ENCODE measurements at places on chromosomes 13 and 19.

- no peak for DNase-seq
Observed at GRCh38 chr19:48543121-48543710, 8.8 kb upstream of the SULT2B1 start.

GRCh38 chr19:16001481-16002312, 52.9 kb downstream of the OR10H4 start:
- DNase-seq = no peak

- DNase-seq = no peak
Observed at GRCh38 chr19:17902701-17903100, 30.1 kb upstream of the CCDC124 start.

DNA sequence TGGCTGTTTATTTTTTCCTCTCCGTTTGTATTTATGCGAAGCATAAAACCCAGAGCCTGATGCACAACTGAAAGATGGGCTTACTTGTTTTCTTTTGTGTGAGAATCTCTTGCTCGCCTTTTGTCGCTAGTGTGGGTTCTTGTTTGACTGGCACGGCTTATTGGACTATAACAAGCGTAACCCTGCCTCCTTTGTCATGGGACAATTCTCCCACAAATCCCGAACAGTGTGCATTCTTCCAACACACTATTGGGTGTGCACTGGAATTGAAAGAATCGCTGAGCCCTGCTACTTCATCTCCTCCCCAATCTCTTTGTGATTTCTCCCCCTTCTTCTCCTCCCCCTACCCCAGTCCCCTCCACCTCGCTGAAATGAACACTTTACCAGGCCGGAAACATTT, 110.8 kb downstream of the ZIC5 start:
- peak; percentile 66 for DNase-seq

GRCh38 chr13:36343766-36344165, 2.4 kb downstream of the SPART start:
- no peak for DNase-seq

- no peak for DNase-seq
Observed at GRCh38 chr13:30312904-30313303, 5.6 kb upstream of the KATNAL1 start.

DNA sequence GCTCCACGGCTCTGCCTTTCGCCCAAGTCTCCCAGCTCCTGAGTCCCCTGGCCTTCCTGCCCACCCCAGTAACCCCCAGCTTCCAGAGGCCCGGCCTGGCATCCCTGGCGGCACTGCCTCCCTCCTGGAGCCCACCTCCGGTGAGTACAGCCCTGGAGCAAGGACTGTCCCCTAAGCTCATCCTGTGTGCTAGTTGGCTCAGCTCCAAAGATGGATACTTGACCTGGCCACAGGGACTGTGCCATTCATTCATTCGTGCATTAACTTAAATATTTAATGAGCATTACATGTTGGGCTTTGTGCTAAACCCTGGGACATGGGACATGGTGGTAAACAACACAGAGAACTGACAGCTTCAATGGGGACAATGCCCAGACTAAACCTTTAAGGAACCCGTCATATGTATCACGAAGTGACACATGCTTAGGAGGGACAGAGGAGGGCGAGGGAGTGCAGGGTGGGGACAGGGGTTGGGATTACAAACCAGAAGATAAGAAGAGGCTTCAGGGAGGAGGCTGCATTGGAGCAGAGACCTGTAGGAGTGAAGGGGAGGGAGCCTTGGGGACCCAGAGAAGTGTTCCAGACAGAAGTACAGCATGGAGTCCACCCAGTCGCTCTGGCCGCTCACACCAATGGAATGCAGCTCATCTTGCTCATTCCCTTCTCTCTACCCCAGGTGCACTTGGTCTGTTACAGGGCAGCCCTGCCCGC, 6.9 kb upstream of the OVOL3 start:
- no peak for DNase-seq

GRCh38 chr19:7841751-7842660, 12.0 kb downstream of the EVI5L start:
- no peak for DNase-seq

GRCh38 chr13:101465877-101466276, 13.4 kb downstream of the ITGBL1 start:
- no peak for DNase-seq

DNA sequence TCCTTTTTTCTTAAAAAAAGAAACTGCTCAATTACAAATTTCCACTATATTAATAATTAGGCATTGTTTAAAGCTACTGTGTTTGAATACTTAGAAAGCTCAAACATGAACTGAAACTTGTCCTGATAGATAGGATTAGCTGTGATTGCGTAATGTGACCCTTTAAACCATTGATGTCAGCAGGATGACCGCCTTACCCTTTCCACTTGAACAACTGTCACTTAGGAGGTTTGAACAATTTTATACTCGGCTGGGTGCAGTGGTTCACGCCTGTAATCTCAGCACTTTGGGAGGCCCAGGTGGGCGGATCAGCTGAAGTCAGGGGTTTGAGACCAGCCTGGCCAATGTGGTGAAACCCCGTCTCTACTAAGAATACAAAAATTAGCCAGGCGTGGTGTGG, 2.9 kb downstream of the LAMP1 start:
- DNase-seq = no peak

- no peak for DNase-seq
Observed at GRCh38 chr19:34178274-34178610, 5.9 kb downstream of the LSM14A start.

DNA sequence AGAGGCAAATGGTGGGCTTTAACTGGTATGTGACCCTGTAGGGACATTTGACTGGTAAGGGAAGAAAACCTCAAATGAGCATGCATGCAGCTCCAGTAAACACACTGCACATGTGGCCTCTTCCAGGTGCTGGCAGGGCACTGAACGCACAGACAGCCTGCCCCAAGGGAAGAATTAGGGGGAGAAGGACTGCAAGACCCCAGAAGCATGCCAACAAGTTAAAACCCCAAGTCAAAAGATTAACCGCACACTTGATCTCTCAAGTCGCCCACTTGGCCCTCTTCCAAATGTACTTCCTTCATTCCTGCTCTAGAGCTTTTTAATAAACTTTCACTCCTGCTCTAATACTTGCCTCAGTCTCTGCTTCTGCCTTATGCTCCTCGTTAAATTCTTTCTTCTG, 46.9 kb upstream of the SLITRK1 start:
- DNase-seq = no peak

GRCh38 chr19:4139614-4140236, 13.7 kb upstream of the CREB3L3 start:
- DNase-seq = peak; percentile 71

DNA sequence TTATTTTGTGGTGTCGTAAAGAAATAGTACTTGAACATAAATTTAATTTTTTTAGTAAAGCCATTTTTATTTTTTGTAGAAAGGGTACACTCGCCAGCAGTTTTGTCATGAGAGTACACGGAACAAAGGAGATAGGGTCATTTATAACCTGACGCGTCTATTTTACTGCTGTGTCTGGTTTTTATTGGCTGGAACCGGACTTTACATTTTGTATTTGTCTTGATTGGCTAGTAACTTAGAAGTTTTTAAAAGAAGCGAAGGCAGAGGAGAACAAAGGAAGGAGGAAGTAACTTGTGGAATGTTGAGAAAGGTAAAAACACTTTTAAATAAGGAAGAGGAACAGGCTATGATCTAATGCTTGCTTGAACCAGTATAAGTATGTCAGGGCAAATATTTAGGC, 43.5 kb downstream of the TRPM4 start:
- DNase-seq = no peak

GRCh38 chr13:29954082-29955028, 103.9 kb upstream of the UBL3 start:
- no peak for DNase-seq

GRCh38 chr13:42275098-42275471, 3.1 kb downstream of the AKAP11 start:
- DNase-seq = no peak

- DNase-seq = no peak
Observed at GRCh38 chr13:76503291-76503690, 382.9 kb downstream of the KCTD12 start.

DNA sequence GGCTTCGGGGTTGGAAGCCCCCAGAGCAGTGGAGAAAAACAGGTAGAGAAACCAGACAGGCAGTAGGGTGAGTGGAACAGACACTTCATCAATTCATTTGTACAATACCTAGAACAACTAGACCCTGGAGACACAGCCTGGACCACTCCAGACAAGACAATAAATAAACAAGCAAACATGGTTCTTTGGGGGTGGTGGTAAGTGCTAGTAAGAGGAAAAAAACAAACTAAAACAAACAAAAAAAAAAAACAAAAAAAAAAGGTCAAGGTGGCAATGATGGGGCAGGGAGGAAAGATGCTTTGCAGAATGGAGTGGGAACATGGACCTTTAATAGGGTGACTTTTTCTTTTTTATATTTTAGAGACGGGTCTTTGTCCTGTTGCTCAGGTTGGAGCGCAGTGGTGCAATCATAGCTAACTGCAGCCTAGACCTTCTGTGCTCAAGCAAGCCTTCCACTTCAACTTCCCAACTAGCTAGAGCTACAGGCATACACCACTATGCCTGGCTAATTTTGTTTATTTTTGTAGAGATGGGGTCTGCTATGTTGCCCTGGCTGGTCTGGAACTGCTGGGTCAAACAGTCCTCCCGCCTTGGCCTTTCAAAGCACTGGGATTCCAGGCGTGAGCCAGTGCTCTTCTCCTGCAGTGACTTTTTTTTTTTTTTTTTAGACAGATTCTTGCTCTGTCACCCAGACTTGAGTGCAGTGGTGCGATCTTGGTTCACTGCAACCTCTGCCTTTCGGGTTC, 3.1 kb downstream of the JUNB start:
- no peak for DNase-seq

Data from cerebellar cortex (tissue), 1 donor.